ENCODE measurements at places on chromosomes 12 and 14. TPM values are rescaled to one million over a fixed set of nuclear protein-coding genes. Genes with fewer than 3 reads are reported as not detected.
A peak's percentile ranks its signal among the peaks of the same experiment; 100 is the strongest.

DNA sequence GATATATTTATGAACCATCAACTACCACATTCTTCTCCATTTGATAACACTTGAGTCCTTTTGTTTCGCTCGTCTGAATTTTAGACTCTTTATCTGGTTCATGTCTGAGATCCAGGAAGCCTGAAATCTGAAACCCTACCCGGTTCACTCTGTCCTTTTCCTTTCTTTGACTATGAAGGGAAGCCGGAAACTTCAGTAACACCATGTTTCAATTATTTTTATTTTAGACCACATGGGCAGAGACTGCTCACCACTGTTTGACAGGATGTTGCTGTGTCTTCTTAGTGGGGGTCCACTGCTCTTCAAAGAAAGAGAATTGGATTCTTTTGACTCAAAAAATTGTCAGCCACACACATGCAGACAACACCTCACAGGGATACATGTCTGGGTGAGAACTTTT, 331.9 kb upstream of the FLRT2 start:
- DNase-seq: no peak

GRCh38 chr14:60647081-60647836, 2.0 kb downstream of the SIX1 start:
- DNase-seq: peak; percentile 84

GRCh38 chr14:99263564-99264330, 8.2 kb downstream of the BCL11B start:
- DNase-seq: no peak

DNA sequence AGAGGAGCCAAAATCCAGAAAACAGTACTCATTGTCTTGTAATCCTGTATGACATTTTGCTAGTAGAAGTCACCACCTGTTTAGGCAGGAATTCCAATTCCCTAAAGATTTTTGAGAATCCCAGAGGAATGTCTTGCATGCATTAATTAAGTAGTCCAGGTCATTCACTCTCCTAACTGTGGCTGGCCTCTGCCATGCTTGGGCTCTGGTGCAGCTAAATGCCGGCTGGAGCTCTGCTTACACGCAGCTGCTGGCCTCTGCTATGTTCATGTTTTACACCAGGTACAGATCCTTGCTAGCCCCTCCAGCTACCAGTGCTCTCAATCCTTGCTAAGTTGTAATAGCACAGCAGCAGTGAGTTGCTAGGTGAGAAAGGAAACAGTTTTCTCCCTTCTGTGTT, 16.3 kb upstream of the HIF1A start:
- DNase-seq: peak; percentile 54

DNA sequence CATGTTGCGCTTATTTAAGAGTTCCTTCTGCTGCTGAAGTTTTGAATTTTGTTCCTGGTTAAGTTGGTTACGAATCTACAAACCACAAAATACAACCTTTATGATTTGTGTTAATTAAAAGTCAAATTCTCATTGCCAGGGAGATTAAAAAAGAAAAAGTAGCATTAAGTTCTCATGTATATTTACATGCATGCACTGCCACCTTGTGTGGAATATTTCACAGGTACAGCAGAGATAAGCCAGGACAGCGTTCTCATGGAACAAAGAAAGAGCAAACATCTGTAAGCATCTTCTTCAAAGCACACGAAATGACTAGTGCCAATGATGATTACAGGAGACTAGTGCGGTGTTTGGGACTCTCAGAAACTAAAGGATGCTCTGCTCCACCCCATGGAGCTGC, 34.2 kb downstream of the ZFYVE21 start:
- no peak for DNase-seq

- DNase-seq: no peak
Measured at GRCh38 chr12:63354969-63355368, 204.0 kb upstream of the AVPR1A start.

DNA sequence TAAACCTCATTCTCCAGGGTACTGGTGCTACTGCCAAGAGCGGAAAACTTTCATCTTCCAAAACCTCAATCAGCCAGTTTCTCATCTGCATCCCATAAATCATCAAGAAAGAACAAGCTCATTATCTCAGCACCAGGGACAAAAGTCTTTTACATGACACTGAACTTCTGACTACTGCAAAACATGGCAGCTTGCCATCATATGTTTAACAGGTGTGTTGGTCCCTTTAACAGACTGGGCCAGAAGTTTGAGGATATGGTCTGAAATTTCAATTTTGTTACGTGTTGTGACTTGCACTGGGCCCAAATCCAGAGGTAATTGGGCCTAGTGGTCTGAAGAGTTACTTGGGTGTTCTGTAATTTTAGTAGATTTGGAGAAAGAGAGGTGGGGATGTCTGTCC, 305.4 kb upstream of the SEL1L start:
- no peak for DNase-seq

GRCh38 chr12:20601668-20602280, 93.4 kb upstream of the SLCO1C1 start:
- peak; percentile 13 for DNase-seq

Gene CCDC198
- not detected for total RNA-seq

Gene BCL2L14
- total RNA-seq: not detected

Measured in myocyte (in vitro differentiated cells).